Activated naive CD4-positive, alpha-beta T cell treated with anti-CD3 and anti-CD28 coated beads, Interleukin-2, amount 50 U/mL, for 16 hours (primary cell): ENCODE measurements at places on chromosomes 11 and 22.

- DNase-seq, result no peak
Measured at GRCh38 chr22:22823131-22823810, 64.3 kb upstream of the IGLL5 start.

- no peak for DNase-seq
Measured at GRCh38 chr11:108871152-108871551, 206.3 kb downstream of the DDX10 start.

DNA sequence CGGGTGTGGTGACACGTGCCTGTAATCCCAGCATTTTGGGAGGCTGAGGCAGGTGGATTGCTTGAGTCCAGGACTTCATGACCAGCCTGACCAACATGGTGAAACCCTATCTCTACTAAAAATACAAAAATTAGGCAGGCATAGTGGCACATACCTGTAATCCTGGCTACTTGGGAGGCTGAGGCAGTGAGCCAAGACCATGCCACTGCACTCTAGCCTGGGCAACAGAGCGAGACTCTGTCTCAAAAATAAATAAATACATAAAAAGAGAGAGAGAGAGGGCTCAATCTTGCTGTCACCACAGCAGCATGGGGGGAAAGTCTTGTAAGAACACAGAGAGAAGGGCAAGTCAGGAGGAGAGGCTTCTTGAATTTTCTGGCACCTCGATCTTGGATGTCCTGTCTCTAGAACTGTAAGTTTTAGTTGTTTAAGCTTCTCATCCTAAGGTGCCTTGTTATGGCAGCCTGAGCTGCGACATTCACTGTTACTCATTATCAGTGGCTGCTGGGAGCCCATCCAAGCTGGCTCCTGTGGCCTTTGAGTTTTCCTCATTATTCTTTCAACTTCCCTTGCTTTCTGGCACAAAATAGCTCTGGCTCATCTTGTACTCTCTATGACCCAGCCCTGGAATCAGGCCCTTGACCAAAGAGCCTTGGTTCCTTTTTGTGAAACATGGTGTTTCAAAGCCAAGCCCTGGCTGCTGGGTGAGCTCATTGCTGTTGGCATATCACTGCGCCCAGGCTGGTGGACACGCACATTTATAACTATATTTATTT is 8.0 kb upstream of the PSMC3 start:
- no peak for DNase-seq

DNA sequence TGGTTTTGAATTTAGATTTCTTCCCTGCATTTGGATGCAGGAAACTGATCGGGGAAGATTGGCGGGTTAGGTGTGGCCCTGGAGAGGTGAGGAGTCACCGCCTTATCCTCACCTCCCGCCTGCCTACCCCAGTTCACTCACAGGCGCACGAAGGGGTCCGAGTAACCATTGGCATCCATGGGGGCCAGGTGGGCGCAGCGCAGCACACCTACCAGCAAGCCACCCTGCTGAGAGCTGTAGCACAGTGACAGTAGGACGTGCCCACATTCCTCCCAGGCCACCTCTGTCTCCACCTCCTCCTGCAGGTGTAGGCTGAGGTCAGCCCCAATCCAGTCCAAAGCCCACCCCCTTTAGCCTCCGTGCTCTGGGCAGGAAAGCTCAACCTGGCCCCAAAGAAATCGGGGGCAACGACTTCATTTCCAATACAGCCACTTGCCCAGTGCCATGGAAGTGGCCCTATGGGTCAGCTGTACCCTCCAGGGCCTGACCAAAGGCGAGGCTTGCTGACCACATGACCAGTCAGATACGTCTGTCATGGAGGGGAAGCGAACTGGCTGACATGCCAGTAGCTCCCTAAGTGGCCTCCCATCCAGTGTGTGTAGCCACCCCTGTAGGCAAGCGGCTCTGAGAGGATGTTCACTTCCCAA is 6.7 kb downstream of the NDUFV1 start:
- DNase-seq, result no peak

GRCh38 chr11:104956528-104956927 is 11.8 kb downstream of the CASP4 start:
- no peak for DNase-seq

DNA sequence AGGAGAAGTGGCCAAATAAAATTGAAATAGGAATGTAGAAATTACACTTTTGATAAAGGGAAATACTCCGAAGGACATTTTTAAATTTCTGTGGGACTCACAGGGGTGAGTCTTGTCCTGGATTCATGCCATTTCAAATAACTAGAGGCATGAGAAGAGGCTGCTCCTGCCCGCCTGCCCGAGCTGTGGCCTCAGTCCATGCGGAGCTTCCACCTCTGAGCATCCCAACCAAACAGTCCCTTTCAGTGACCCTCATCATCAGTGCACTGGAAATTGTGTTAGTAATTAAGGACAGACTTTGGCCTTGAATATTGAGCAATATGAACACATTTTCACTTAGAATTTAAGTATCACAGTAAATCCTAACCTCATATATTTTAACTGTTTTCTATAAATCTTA is 25.6 kb downstream of the GRIA4 start:
- no peak for DNase-seq

- DNase-seq, result no peak
Measured at GRCh38 chr11:116579857-116580727, 192.7 kb downstream of the BUD13 start.

DNA sequence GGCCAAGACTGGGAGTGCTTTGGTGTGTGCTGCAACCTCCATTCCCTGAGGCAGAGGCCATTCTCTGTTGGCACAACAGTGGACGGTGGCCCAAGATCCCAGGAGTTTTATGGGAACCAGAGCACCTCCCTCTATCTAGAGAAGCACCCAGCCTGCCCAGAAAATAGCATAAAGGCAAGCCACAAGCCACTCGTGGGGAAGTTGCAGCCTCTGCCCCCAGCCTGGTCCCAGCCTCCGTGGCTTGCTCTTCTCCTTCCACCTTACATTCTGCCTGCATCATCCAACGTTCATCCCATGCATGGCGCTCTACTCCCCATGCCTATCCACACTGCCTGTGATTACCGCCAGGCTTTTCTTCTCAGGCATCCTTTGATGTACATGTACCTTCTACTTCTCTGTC is 15.8 kb downstream of the IL17RA start:
- no peak for DNase-seq

GRCh38 chr11:59069087-59069486 is 17.0 kb upstream of the GLYATL1B start:
- no peak for DNase-seq

DNA sequence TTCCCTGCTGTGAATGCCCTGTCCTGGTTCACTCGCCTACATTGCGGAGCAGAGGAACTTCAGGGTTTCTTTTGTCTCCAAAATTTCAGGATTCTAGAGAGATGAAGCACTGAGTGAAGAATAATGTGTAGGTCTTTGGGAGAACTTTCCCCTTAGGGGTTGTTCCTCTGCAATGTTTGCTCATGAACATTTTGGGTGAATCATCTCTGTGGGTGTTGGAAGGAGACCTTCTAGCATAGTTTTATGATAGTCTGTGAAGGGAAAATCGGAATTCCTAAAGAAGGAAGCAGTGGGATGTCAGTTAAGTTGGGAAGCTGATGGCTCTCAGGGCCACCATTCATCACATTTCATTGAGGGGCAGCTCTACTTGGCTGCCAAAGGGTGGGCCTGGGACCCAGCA is 64.8 kb downstream of the MIAT start:
- DNase-seq, result no peak

GRCh38 chr11:61124574-61125309 is 22.5 kb downstream of the CD5 start:
- DNase-seq, result no peak

DNA sequence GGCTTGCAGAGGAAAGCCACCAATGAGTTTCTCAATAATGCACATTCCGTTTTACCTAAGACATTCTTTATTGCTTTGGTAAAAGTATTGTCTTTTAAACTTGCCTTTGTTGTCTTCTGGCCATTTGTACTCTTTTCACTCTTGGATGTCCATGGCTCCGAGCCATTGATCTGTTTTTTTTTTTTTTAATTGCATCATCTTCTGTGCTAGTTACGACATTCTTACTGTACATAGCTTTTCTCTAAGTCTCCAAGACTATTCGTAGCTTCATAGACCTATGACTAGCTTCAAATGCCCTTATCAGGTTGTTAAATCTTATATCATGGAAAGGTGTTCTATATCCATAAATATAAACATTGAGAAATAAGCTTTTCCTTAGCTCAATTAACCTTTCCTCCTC is 1522.6 kb downstream of the FAM181B start:
- DNase-seq, result no peak

DNA sequence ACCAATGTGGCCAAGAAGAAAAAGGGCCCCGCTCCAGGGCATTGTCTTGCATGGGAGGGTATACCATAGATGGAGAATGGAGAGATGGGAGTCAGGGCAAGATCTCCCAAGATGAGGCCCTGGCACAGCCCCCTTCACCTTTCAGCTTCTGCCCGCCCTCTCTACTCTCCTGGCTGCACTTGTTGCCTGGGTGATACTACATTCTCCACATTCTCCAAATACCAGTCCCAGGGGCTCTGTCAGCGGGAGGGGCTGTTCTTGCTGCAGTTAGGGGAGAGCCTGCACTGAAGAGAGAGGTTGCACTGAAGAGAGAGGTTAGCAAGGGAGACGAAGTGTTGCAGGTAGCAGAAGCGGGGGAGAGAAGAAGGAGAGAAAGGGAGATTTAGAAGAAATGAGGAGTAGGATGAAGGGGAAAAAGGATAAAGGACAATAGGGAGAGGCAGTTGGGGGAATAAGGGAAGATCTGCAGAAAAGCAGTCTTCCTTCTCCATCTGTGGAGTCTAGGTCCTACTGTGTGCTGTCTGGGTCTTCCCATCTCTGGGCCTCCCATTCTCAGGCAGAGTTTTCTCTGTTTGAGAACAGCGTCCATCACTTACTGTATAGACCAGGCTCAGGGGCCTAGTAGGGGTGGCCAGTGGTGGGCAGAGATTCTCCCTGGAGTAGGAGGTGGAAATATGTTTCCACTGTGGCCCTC is 8.0 kb downstream of the PHLDB1 start:
- DNase-seq, result no peak

DNA sequence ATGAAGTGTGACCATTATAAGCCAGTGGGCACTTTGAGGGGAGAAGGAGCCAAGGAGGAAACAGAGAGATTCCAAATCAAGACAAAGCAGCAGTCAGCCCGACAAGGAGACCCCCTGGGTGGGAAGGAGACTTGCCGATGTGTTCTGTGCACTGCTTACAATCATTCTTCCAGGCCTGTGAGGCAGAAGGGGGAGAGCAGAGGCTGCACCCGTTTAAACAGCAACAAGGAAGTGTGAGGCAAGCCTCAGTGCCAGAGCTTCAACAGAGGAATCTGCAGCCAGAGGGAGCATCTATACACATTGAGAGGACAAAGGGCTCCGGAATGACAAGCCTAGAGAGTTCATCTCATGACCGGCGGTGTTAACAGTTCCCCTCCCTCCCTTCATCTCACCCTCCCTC is 121.1 kb downstream of the NXPE2 start:
- DNase-seq, result no peak

DNA sequence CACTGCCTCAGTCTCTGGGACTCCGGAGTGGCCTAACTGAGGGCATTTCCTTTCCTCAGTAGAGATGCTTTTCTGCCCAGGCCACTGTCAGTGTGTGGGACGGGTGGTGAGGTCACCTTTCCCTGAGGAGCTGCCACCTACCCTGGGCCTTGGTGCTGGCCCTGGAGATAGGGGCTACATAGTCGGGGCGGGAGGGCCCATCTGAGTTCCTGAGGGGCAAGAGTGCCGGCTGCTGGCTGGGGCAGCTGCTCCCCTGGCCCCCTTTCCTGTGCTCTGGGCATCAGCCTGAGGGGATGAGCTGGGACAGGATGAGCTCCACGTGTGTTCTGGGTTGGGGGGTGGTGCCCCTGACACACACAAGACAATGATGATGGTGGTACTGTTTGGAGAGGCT is 5.4 kb downstream of the KCNC1 start:
- no peak for DNase-seq

- DNase-seq, result no peak
Measured at GRCh38 chr11:91299980-91300379, 924.6 kb upstream of the FAT3 start.

DNA sequence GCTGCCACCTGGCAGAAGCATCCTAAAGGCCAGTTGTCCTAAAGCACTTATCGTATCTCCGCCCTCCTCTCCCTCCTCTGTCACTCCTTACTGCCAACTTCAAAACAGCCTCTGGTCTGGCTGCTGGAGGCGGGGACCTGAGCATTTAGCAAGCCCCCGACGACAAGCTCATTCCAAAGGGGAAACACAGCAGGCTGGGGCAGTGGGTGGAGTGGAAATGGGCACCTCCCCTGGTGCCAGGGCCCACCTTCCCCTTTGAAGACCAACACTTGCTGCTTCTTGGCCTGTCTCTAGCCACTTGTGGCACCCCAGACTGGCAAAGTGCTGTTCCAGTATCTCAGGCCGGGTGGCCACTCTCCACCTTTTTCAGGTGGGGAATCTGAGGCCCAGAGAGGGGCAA is 3.6 kb downstream of the MAP3K11 start:
- no peak for DNase-seq

DNA sequence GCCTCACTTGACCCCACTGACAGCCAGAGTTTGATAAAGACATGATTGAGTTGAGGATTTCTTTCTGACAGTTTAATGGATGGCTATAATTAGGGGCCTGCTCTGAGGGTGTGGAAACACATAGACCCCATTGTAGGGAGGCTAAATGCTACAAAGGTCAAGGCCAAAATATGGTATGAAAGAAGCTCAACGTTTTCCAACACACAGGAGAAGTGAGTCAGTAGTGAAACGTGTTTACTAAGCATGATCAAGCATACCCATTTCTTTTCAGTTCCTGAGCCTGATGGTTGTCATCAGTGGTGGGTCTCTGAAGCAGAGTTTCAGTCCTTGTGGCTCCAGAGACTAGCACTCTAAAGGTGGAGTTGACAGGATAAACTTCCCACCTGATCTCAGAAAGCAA is 69.7 kb downstream of the SNX19 start:
- no peak for DNase-seq

DNA sequence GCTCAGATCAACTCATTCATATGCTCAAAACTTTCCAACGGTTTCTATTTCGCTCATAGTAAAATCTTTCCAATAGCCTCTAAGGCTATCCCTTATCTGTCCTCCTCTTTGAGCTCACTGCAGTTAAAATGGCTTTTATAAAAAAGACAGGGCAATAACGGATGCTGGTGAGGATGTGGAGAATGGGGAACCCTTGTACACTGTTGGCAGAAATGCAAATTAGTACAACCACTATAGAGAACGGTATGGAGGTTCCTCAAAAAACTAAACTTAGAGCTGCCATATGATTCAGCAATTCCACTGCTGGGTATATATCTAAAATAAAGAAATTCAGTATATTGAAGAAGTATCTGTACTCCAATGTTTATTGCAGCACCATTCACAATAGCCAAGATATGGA is 345.6 kb downstream of the DLG2 start:
- DNase-seq, result no peak

GRCh38 chr11:104968856-104969776 is 742 bp upstream of the CASP4 start:
- no peak for DNase-seq

DNA sequence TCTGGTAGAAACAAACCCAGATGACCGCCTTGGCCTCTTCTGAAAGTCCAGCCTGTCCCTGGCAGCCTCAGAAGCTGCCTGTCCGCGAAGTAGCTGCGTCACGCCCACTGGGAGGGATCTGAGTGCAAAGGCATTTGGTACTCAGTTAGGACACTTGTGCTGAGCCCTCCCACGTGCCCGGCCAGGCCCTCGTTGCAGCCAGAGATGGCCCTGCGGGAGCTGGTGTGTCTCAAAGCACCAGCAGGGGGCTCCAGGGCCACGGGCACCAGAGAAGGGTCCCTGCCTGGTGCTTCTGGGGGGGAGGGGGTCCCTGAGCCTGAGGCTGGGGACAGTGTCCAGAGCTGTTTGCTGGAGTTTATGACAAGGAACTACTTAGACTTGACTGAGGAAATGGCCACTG is 5.8 kb downstream of the SELENOO start:
- DNase-seq, result no peak
